Adrenal gland (tissue), 19 donors: ENCODE measurements at places on chromosomes 6 and 20. TPM values are rescaled to one million over a fixed set of nuclear protein-coding genes. Genes with fewer than 3 reads are reported as not detected.

The GLYATL3 gene
- polyA plus RNA-seq = not detected

The CD93 gene
- polyA plus RNA-seq = 16.1 TPM

The ID4 gene
- 9.3 TPM for polyA plus RNA-seq

The ZNF133 gene
- 54.9 TPM for polyA plus RNA-seq

The HCRTR2 gene
- not detected for polyA plus RNA-seq

The PCSK2 gene
- 15.0 TPM for polyA plus RNA-seq

The TNFRSF6B gene
- 36.1 TPM for polyA plus RNA-seq

The IMPG1 gene
- not detected for polyA plus RNA-seq

The TCF21 gene
- 2.6 TPM for polyA plus RNA-seq

The C20orf144 gene
- 0.10 TPM for polyA plus RNA-seq

The ZMYND8 gene
- polyA plus RNA-seq = 37.0 TPM

The IYD gene
- polyA plus RNA-seq = not detected

The MUC21 gene
- polyA plus RNA-seq = 0.34 TPM

The PHF1 gene
- polyA plus RNA-seq = 410 TPM

The TRIM31 gene
- polyA plus RNA-seq = not detected

The HLA-DQA2 gene
- polyA plus RNA-seq = not detected

The TMEM151B gene
- polyA plus RNA-seq = 1.2 TPM

The SH3BGRL2 gene
- 11.2 TPM for polyA plus RNA-seq

The SRMS gene
- not detected for polyA plus RNA-seq

The MED20 gene
- polyA plus RNA-seq = 22.9 TPM
